Brain pericyte (primary cell): ENCODE measurements at places on chromosomes 7 and 10.

DNA sequence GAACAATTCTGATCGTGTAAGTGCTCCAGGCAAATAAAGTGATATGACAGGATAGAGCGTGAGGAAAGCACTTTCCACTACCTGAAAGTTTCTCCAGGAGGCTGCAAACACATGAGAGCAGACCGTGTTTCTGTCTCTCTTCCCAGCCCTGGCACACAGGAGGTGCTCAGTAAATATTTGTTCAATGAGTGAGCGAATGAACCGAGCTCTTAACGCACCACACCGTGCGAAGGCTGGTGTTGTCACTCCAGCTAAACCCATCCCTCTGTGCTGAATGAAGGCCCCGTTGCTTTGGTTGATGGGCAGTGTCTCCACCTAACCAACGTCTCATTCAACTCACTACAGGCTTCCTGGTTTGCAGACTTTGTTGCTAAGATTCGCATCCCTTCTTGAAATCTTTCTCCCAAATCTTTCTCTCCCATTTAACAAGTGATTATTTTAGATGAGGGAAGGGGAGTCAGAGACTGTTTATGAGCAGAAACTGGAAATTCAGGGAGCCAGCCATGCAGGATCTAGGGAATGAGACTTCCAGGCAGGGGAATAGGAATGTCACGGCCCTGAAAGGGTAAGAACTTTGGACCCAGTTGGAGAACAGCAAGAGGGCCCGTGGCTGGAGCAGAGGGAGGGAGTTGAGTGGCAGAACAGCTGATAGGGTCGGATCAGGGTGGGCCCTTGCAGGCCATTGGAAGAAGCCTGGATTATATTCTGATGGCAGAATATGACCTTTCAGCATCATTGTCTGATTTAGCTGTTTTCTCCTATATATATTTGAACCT lies 282.6 kb downstream of the CAMK1D start:
- no peak for DNase-seq

DNA sequence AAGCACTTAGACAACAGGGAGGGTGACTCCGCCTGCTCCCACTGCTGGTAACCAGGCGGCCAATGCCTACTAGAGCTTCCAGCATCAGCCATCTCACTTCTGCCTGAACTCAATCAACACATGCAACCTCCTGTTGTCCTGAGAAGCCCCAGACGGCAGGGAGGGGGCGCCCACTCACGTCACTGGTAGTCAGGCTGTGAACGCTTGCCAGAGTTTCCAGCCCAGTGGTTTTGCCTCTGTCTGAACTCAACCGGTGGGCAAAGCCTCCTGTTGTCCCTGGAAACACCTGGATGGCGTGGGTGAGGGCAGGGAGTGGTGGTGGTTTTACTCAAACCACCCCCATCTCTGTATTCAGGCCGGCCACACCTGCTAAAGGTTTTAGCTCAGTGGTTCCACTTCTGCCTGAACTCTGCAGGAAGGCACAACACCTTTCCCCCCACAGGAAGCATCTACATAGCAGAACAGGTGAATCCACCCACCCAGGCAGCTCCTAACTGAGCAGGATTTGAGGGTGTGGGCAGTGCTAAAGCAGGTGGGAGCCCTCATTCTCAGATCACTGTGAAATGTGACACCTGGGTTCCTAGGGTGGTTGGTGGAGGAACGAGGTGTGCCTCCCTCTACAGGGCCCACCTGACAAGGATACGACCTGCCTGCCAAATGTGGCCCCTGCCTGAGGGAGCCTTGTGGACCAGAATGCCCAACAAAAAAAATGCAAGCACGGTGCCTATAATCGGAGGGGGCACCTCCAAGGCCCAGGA lies 563.0 kb upstream of the SEMA3D start:
- DNase-seq, result no peak

DNA sequence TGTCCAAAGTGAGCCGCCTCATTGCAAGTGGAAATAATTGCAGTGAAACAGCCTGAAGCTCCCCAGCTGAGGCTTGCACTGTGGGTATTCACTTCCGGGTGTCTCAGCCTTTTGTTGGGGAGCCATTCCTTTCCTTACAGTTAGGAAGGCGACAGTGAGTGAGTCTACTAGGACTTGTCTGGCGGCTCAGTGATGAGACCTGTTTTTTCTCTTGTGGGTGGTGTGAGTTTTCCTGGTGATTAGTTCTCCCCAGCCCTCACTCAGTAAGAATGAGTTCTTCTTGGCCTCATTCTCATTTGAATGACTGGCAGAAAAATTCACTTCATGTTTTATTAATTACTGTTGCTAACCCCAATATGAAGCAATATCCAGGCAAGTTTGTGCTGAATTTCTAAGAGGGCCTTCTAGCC lies 2.6 kb downstream of the PGAM1 start:
- DNase-seq, result no peak

GRCh38 chr7:106165337-106165736 lies 53.2 kb upstream of the SYPL1 start:
- DNase-seq, result no peak
